Cardiac septum (tissue), 1 donor: ENCODE measurements at places on chromosomes 11 and 22. TPM values are rescaled to one million over a fixed set of nuclear protein-coding genes. Genes with fewer than 3 reads are reported as not detected.

Gene PRAME
- total RNA-seq, result 0.27 TPM

Gene DRD2
- not detected for total RNA-seq

- no peak for DNase-seq
These were observed 91.8 kb downstream of the TBC1D22A start for GRCh38 chr22:46854125-46854870.

- no peak for DNase-seq
These were observed 129.9 kb downstream of the KCNC1 start for GRCh38 chr11:17864478-17864941.

- no peak for DNase-seq
These were observed 30.8 kb downstream of the BLID start for GRCh38 chr11:122085264-122085663.
